ENCODE measurements at places on chromosomes 1 and 21.

DNA sequence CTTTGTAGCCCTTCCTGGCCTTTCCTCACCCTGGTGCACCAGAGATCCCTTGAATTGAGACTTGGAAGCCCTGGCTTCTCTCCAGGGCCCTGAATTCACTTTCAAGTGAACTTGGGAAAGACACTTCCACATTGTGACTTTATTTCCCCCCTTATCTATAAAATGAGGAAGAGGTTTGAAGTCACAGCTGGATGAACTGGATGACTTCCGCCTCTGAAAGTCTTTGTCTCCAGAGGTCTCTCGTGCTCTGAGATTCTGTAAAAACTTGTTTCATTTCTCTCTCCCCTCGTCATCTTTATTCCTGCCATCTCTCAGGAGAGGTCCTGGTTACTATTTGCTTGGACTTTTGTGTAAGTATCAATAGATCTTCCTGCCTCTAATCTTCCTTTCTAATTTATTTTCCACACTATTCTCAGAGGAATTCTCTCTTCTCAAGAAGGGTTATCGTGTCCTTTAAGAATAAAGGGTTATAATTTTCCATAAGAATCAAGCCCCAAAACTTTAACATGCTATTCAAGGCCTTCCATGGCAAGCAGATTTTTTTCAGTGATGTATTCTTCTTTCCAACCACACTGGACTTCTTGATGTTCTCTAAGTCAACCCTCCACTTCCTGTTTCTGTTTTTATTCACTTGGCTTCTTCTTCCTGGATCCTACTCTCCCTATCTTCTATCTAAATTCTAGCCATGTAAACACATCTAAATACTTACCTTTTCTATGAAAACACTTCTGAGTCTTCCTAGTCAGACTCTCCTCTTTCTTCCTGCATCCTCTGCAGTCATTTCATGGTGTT is 6.5 kb upstream of the RPTN start:
- no peak for DNase-seq

- DNase-seq = peak; percentile 9
Observed at GRCh38 chr1:39422614-39423013, 68.8 kb upstream of the BMP8A start.

DNA sequence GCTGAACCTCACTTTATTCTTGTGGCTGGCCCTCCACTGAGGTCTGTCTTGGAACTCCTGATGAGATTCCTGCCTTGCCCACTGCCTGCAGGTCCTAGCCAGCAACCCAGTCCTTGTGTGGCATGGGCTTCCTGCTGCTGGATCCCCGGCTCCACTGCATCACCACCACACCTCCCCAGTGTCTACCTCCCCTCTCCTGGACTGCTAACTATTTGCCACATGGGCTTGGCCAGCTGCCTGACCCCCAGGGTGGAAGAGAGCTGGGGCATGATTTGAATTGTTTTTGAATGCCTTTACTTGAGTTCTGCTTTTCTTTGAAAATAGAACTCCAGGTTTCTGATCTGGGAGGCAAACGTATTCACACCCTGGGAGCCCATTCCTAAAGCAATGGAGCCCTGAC is 41.2 kb downstream of the SPAG17 start:
- DNase-seq = no peak

DNA sequence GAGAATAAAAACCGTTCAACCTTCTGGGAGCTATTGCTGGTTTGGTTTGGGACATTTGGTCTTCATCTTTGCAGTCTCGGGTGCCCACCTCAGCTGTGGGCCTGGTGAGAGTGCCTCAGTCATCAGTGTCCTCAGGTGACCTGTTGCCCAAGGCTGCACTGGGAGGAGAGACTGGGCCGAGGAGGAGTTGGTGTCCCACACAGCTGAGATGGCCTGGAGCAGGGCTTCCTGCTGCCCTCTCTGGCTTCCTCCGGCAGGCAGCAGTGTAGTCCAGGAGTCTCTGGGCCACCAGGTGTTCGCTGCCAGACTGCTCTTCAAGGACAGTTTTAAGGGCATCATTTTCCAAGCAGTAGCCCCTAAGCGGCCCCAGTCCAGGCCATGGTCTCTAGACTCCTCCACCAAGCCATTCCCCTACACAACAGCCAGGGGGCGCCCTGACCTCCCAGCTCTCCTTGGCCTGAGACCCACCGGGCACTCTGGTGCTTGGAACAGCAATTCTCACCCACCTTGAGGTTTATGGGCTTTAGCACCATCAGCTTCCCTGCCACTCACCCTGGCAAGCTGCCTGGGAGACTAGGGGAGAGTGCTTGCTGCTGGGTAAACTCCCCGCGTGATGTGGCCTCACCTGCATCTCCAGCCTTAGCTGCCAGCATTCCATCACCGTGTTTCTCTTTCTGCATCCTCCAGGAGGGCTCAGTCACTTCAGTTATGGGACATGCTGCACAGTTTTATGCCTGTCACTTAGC is 9.1 kb upstream of the SYTL1 start:
- peak; percentile 87 for DNase-seq

GRCh38 chr1:198174297-198174696 is 17.5 kb downstream of the NEK7 start:
- no peak for DNase-seq

GRCh38 chr1:93475681-93476080 is 27.8 kb downstream of the FNBP1L start:
- no peak for DNase-seq

DNA sequence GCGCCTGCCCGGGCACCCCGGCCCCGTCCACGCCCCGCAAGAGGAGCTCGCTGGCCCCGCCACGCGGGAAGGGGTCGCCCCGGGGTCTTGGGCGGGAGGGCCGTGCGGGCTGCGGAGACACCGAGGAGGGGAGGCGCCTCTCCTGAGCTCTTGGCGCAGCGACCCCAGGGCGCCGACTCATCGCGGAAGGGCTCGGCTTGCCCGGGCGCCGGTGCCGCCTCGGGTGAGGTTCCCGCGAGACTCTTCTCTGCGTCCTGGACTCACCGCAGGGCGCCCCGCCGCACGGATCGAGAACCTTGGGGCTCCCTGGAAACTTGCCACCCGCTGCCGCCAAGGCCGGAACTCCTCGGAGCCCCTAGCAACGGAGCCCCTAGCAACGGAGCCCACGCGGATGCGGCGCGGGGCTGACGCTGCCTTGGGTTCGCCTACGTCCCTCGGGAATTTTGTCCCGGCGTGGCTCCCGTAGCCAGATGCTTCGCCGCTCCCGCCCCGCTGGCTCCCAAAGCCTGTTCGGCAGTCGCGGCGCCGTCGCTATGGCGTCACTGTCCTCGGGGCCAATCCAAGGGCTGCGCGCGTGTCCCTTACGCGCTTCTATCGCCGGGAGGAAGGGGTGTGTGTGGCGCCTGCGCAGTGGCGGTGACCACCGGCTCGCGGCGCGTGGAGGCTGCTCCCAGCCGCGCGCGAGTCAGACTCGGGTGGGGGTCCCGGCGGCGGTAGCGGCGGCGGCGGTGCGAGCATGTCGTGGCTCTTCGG is at the start of gene ATAD3A:
ATAD3A (plus strand) TSS at position 630 of the 753 bp plus-strand sequence; CDS start at position 737, 107 bp downstream.
- DNase-seq = peak; percentile 98

DNA sequence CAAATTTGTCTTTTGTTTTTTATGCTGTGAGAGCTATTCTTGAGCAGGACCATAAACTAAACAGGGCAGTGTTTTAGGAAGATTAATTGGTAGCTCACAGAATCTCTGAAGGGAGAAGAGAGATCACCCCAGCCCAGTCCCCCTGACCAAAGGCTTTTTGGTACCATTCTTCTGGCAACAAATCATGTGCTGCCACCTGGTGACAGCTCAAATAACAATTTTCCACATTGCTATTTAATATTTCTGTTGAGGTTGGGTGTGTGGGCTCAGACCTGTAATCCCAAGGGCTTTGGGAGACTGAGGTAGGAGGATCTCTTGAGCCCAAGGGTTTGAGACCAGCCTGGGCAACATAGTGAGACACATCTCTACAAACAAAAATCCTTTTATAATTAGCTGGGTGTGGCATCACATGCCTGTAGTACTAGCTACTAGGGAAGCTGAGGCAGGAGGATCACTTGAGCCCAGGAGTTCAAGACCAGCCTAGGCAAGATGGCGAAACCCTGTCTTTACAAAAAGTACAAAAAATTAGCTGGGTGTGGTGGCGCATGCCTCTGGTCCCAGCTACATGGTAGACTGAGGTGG is 2.2 kb upstream of the TESK2 start:
- DNase-seq = peak; percentile 75

DNA sequence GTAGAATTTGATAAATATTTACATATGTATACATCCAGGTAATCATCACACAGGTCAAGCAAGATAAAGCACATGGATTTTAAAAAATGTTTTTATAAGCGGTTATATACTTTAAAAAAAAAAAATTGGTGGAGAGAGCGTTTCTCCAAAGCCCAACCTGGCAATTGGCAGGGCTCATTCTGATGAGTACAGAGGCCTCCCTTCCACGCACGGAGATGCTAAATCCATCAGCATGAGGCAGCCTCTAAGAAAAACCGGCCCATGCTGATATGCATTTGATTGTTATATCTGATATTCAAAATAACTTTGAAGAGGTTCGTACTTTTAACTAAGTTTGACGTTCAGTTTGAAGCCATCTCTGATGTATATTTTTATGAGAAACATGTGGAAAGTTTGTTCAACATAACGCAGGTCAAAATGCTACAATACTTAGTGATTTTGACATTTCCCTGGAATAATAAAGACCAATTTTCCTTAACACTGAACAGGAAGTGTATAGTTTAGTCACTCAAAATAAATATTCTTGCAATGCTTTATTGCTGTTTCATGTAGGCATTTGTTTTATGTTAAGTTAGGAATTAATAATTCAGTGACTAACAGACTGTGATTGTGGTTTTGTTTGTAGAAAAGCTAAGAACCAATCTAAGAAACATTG is 151.7 kb downstream of the NR5A2 start:
- no peak for DNase-seq

DNA sequence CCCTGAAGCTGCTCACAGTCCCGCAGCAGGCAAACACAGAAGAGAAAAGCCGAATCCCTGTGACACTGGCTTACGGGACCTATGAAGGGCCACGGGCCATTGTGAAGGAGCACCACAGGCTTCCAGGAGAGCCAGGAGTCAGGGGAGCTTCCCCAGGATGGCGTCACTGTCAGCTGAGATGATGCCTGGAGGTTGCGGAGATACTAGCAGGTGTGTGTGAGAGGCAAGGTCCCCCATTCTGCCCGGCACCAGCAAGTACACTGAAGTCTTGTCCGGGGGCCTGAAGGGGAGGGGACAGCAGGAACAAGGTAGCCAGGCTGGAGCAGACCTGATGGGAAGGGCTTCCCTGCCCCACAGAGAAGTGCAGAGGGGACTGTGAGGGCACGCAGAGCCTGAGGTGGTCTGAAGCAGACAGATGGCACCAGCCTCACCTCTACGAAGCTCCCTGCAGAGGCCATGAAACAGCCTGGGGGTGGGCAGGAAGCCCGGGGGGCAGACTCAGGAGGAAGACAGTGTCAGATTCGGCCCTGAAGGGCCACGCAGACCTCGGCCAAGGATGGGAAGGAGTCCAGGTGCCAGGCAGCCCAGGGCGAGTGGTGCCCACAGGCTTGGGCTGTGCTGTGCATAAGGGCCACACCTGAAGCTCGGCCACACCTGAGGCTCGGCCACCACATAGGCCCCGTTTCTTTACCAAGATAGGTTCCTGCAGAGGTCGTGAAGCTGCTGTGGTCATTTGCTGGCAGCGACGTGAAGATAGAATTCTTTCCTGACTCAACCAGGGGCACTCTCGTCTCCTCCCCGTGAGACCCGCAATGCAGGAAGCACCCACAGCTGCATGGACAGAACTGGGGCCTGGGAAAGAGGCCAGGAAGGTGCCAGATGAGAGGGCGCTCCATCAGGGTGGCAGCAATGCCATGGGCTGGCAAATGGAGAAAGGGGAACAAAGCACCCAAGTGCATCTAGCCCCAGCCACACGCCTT is 10.1 kb downstream of the TCP10L start:
- DNase-seq = no peak

DNA sequence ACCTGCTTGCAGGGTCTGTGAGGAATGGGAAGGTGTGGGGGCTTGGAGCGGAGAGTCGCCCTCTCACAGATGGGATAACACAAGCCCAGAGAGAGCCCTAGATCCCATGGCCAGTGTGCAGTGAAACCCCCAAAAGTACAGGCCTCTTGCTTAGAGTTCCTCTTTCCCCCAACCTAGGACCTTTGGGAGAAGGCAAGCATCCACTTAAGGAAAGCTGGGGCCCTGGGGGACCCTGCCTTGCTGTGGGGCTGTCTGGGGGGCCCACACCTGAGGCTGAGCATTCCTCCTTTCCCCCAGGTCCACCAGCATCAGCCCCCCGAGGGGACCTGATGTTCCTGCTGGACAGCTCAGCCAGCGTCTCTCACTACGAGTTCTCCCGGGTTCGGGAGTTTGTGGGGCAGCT is 1.1 kb downstream of the VWA1 start:
- DNase-seq = no peak

DNA sequence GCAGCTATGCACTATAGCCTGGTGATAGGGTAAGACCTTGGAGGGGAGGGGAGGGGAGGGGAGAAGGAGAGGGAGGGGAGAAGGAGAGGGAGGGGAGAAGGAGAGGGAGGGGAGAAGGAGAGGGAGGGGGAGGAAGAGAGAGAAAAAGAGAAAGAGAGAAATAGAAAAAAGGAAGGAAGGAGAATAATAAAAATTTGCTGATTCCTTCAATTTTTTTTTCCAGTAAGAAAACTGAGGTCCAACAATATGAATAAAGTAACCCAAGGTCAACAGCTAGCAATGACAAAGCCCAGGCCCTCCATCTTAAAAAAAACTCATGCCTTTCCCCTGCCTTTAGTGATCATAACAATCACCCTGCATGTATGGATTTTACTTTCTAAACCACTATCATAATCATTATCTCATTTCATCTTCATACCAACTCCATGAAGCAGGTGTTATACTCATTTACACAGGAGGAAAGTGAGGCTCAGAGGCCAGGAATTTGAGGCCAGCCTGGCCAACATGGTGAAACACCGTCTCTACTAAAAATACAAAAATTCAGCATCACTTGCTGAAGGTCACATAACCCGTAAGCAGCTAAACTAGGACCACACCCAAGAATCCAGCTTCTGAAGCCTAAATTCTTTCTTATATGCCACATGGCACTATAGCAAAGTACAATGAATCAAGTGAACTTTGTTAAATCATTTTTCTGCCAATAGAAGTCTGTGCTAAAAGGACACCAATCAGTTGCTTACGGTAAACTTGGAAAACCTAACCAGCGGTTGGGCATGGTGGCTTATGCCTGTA is 23.4 kb upstream of the BRDT start:
- no peak for DNase-seq

GRCh38 chr1:5748286-5749225 is 243.7 kb downstream of the NPHP4 start:
- DNase-seq = no peak

GRCh38 chr1:15148941-15149340 is 4.6 kb upstream of the TMEM51 start:
- DNase-seq = no peak

- DNase-seq = no peak
Observed at GRCh38 chr1:39892601-39893595, 8.8 kb downstream of the MYCL start.

All from SK-N-SH (cell line).